CMK (cell line): ENCODE measurements at places on chromosomes 7 and 10.

GRCh38 chr10:14775656-14776055 lies 959 bp upstream of the FAM107B start:
- no peak for DNase-seq

DNA sequence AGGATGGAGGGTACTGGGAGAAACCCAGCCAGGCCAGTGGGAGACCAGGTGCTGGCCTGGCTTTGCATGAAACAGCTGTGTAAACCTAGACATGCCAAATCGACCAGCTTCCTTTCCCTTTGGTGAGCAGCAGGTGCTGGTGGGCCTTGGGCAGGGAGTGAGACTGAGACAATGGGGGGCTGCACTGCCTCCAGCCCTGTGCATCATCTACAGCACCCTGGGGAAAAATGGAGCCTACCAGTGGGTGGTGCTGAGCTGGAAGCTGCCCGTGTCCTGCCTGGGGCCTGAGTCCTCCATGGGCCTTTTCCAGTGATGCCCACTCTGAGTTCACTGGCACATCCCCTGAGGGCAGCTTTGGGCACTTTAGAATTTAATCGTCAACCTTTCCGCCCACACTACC lies 19.2 kb upstream of the DDC start:
- no peak for DNase-seq

- no peak for DNase-seq
Observed at GRCh38 chr7:150950496-150951180, 27.5 kb downstream of the KCNH2 start.

- no peak for DNase-seq
Observed at GRCh38 chr10:61943674-61944378, 42.3 kb downstream of the ARID5B start.

- DNase-seq: no peak
Observed at GRCh38 chr10:119316729-119317097, 109.3 kb downstream of the GRK5 start.

GRCh38 chr10:44950326-44951225 lies 9.0 kb upstream of the RASSF4 start:
- no peak for DNase-seq

DNA sequence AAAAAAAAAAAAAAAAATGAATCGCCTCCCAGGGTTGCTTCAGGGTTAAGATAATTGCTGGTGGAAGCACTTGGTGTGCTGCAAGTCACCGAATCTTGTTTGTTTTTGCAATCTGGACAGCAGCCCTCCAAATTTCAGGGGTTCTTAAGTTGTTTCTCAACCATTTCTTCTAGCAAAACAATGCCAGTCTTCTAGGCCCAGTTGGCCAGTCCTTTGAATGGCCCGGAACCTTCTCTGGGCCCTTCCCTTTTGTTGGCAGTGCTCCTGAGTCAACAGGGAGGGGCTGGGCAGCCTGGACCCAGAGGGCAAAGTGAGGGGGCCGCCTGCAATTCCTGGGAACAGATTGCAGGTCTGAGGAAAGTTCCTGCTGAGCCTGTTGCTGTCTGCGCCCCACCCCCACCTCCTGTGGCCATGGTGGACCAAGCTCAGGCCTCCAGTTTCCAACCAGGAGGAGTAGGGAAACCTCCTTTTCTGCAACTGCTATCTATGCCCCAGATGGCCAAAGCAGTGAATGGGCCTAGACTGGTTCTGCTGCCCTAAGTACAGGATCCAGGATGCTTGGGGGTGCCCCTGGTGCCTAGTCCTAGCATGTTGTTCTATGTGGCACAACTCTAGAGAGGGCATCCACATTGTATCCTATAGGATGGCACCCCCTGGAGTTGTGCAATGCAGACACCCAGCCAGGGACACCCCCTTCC lies 31.4 kb upstream of the PDCD4 start:
- no peak for DNase-seq

DNA sequence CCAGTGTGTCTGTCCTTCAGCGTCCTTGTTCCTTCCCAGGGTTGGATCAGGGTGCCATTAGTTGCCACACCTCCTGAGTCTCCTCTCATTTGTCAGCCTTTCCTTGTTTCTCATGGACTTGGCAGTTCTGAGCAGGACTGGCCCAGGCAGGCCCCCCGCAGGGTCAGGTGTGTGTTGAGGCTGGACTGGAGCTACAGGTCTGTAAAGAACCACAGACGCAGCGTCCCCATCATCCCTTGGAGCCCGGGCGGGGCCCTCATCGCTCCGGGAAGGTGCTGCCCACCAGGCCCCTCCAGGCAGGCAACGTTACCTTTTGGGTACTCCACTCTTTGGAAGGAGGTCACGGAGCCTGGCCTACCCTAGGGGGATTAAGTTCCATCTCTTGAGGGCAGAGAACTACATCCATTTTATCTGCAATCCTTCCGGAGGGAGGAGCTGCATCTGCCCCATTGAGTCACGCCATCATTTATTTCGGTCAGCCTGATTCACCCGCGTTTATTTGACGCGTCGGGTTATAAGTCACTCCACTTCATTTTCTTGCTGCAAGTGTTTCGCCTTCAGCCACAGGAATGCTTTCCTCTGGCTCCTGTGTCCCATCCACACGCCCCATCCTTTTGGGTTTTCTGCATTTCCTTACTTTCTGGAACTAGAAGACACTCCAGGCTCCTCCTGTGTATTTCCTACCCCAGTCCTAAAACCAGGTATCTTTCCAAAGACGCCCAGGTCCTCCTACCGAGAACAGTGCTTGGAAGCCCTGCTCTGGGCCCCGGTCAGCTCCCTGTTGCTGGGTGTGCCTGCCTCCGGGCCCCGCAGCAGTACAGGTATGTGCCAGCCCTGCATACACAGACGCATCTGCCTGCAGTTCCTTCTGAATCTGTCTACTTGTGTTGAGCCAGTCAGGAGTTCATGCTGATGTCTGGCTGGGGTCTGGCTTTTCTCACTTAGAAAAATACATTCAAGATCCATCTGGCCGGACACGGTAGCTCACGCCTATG lies 141.9 kb downstream of the MAD1L1 start:
- DNase-seq: no peak

- no peak for DNase-seq
Observed at GRCh38 chr10:7942316-7942715, 112.2 kb upstream of the GATA3 start.

DNA sequence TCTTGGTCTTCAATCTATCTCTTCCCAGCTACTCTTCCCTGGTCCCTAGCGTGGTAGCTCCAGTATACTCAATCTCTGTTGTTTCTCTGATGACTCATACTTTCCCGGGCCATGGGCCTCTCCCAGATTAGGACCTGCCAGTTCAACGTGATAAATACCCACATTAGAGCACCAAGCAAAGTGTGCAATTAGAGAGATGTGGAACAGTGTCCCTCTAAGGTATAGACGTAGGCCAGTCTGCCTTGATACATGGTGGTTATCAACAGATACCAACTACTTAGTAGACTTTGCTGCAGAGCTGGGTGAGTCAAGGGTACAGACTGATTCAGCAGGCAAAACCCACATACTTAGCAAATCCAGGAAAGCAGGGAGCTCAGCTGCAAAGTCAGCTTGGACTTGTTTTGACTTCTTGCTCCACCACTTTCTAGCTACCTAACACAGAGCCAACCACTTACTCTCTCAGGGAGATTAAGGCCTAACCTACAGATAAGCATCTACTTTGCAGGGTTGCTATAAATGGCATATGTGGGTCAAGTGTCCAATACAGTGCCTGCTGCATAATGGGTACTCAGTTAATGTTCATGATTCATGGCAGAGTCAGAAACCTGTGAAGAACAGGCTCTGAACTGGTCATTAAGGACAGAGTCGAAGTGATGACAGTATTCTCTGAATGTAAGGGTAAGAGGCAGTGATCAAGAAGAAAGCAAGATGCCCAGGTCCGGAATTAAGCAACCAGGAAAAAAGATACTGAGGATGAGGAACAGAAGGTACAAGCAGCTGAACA lies 176.1 kb downstream of the CHN2 start:
- DNase-seq: no peak

- DNase-seq: no peak
Observed at GRCh38 chr7:13990319-13990983, 985 bp upstream of the ETV1 start.

GRCh38 chr10:59905066-59905730 lies 1.2 kb downstream of the CCDC6 start:
- DNase-seq: no peak
